A673 (cell line): ENCODE measurements at places on chromosomes 4 and X. TPM values are rescaled to one million over a fixed set of nuclear protein-coding genes. Genes with fewer than 3 reads are reported as not detected.

TMPRSS11B gene
- total RNA-seq: not detected in 2 replicates

ABLIM2 gene
- total RNA-seq: 2.7 and 3.2 TPM in 2 replicates

GABRE gene
- not detected in 2 replicates for total RNA-seq

TMEM35A gene
- total RNA-seq: 0.21 and 0.31 TPM in 2 replicates

CXCL1 gene
- 0.45 TPM in 1 of 2 replicates, not detected in the other for total RNA-seq

PASD1 gene
- total RNA-seq: not detected in 2 replicates

PNCK gene
- total RNA-seq: 0.52 and 0.60 TPM in 2 replicates

ATP2B3 gene
- total RNA-seq: 0.11 and 0.42 TPM in 2 replicates

TMPRSS11D gene
- total RNA-seq: not detected in 2 replicates

- DNase-seq: no peak
Observed at GRCh38 chr4:158811216-158811540, 42.4 kb downstream of the FNIP2 start.

DNA sequence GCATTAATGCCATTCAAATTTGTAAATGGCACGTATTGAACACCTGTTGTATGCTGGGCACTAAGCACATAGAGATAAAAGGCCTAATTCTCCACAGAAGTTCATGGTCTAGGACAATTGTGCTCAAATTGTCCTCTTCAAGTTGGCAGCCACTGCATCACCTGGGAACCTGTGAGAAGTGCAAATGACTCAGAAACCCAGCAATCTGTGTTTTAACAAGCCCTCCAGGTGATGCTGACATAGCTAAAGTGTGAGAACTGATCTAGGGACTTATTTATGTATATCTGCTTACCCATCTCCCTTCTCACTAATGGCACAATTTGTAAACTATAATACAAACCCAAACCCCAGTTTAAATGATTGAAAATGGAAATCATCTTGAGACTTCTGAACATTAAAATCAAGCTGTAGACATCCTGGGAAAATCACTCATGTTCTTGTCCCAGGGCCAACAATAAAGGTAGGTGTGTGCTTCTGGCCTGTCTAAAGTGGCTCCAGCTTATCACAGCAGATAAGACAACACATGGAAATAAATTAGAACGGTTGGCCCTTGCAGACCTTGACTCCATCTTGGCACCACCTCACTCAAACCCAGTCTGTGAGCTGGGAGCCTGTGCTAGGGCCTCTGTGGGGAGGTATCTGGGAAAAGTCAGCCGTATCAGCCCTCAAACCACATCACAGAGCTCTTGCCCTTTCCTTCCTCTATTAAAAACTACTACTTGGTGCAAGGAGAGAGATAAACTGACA lies 46.8 kb downstream of the UCHL1 start:
- DNase-seq: no peak

DNA sequence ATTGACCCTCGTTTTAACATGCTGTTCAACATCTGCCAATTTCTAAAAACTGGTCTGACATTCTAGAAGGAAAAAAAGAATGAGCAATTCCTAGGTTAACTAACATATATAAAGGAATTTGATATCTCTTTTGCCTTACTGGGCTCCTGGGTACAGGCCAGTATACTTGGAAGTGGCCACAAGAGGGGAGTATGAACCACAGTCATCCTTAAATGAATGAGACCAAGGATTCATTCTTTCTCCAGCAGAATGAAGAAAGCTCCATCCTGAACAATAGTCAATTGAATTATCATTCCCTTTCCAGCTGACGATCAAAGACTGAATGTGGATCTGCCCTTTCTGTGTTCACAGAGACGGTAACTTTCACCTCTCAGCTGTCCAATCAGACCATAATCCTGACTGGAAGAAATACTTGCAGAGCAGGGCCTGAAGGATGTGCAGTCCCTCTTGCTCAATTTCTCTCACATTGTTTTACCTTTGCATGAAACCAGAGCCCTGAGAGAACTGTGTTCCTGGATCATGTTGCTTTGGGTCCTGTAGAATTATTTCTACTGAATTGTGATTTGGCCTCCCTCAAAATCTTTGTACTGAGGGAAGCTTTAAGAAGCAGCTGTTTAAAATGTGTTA lies 14.8 kb upstream of the SPARCL1 start:
- DNase-seq: peak; percentile 33

DNA sequence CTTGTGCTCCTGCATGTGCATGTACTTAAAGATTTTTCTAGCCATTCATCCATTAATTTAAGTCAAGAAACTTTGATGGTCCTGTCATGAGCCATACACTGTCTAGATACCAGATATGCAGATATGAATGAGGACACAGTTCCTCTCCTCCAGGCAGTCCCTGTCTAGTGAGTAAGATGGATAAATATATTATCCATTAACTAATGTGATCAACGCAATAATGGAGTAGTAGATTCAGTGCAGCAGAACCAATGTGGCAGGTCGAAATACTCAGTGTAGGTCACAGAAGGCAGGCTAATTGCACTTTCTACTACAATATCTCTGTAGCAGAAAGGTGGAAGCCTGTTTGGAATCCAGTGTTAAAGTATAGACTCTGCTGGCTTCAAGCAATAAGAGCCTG lies 112.5 kb downstream of the PCDH7 start:
- no peak for DNase-seq

DNA sequence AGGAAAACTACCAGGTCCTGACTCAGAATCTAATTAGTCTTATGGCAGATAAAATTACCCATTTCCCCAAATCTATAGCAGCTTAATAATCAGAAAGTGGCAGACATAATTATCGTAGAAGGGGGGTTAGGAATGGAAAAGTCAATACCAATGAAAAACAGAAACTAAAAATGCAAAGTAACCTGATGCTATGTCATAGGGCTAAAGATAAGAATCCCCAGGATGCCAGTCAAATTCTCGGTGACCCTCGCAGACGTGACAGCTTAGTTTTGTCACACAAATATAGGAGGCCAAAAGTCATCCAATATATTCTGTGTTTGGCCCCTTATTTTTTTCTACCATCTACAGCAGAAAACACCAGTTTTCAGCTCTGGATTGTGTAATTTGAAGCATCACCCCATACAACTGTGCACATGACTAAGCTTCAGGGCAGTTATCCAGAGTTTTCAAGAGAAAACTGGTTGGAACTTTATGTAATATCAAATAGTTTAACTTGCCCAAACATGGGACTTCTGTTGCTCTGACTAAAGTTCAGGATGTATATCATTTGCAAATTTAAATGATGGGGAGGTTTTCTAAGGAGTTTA lies 30.9 kb downstream of the RASSF6 start:
- no peak for DNase-seq

DNA sequence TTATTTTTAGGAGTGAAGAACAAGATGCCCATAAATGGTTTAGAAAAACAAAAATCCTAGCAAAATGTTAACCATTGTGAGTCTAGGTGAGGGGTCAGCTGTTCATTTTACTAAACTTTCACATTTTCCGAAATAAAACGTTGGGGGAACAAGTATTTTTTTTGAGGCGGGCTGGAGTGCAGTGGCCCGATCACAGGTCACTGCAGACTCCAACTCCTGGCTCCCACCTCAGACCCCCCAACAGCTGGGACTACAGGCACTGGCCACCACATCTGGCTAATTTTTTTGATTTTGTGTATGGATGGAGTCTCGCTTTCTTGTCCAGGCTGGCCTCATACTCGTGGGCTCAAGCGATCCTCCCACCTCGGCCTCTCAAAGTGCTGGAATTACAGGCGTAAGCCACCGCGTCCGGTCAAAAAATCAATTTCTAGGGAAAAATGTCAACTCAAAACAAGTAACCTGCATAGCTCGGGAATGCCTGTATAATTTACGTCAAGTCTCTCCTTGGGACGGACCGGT lies 742 bp upstream of the TAF1 start:
- DNase-seq: no peak

- DNase-seq: peak; percentile 63
Observed at GRCh38 chr4:74320559-74321118, 12.4 kb downstream of the EPGN start.

DNA sequence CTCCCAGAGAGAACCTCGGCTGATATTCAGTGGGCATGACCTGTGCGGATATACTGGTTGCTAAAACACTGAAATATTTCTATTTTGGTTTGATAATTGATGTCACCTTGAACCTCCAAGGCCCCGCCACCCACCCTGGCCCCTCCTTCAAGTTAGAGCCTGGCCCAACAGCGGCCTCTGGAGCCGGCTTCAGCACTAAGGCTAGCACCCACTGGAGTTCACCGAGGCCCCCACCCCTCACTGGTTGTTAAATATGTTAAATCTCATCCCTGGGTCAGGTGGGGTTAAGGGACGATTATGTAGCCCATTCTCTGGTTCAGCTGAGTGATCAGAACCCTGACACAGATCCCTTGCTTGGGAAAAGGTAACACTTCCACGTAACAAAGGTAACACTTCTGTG lies 24.3 kb downstream of the SEL1L3 start:
- DNase-seq: no peak

- no peak for DNase-seq
Observed at GRCh38 chrX:132984058-132984650, 25.7 kb upstream of the HS6ST2 start.

DNA sequence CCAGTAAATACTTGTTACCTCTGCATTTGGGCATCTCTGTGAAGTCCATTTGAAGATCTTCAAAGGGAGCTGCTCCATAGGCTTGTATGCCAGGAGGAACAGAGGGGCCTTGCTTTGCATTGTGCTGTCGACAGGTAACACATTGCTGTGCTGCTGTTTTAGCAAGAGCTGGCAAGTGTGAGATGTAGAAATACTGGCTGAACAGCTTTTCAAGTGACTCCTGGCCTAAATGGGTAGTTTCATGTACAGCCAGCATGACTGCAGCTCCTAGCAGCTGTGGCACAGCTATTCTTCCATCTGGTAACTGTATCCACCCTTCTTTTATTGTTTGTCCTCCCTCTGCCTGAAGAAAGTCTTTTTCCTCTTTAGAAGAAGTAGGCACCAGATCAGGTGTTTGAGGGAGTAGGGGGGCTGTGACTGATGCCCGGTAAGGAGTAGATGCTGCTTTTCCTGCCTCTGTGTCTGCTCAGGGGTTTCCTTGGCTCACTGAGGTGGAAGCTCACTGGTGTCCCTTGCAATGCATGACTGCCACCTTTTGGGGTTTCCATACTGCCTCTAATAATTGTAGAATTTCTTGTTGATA lies 965.3 kb downstream of the CCSER1 start:
- DNase-seq: no peak

DNA sequence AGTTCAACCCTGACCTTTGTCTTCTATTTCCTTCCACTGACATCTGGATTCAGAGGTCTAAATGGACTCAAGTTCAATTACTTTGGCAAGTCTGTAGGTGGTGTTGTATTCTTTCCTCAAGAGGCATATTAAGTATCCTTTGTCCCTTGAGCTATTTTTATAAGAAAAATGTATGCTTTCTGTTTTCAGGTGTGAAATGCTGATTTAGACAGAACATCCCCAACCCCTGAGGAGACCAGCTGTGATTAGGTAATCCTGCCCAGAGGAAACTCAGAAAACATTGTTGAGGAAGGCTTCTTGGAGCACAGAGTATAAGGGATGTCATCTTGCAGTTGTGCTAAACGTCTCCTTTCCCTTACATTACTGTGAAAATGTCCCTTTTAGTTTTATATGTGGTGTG lies 46.6 kb upstream of the EGFL6 start:
- DNase-seq: no peak

DNA sequence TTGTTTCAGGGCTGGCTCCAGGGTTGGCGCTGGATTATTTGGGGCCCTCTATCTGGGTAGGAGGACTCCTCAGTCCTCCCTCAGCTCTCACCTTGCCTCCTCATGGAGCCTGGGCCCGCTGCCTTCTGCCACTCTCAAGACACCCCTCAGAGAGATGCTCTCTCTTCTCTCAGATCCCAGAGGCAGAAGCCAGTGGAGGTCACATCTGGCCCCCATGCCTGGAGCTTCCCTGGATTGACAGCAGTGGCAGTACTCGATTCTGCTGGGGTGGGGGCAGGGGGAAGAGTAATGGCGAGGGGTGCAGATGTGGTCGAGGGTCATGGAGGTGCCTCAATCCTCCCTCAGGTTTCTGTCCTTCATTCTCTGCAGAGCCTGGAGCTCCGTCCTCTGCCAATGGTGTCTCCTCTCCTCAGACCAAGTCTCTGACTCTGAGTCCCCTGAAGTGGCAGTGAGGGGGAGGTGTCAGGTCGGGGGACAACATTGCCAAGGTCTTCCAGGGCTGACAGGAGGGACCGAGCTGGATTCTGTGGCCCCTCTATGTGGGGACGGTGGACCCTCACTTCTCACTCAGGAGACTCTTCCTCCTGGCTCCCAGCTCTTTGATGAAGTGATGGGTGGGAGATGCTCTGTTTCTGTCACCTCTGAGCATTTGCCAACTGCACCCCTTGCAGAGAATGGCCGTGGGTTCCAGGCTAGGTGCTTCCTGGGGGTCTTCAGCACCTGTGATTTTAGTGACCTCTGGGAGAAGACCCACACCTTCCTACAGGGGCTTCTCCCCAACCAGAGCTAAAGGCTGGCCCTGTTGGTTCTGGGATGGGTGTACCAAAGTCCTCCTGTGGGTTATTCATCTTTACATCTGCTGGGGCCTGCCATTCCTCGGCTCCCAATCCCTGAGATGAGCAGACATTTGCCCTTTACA lies 10.9 kb upstream of the HSFX1 start:
- DNase-seq: no peak

DNA sequence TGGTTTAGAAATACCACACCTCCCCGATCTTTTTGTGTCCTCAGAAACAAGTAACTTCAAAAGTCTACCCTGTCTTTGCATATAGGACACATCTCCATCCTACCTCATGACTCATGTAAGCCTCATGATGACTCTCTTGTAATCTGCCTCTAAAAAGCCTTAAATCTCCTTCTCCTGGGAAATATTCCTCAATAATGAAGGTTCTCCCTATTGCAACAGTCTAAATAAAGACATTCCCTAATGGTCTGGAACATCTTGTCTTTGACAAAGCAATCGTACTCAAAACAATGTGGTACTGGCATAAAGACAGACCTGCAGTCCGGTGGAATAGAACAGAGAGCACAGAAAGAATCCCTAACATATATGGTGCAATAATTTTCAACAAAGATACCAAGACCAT lies 257.7 kb downstream of the OPHN1 start:
- no peak for DNase-seq

- no peak for DNase-seq
Observed at GRCh38 chr4:177986236-177986635, 544.0 kb upstream of the AGA start.

- no peak for DNase-seq
Observed at GRCh38 chrX:35276115-35276514, 333.5 kb downstream of the FAM47B start.

- no peak for DNase-seq
Observed at GRCh38 chrX:7027071-7027470, 120.4 kb upstream of the STS start.

- DNase-seq: no peak
Observed at GRCh38 chr4:170226288-170226687, 136.5 kb upstream of the AADAT start.

DNA sequence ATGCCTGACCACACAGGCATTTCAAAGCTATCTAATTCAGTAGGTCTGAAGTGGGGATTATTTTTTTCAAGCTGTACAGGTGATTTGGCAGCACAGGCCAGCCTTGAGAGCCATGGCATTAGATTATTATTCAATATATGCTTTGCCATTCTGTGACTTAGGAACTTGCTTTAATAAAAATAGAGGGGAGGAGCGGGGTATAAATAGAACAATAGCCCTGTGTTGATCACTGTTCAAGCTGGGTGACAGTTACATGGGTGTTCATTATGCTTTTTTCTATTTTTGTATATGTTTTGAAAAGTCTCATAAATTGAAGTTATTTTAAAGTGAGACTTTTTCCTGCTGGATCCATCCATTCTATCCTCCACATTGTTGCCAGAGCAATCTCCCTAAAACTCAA lies 20.3 kb downstream of the HUWE1 start:
- DNase-seq: no peak

GRCh38 chrX:32137525-32137924 lies 1065.7 kb upstream of the FTHL17 start:
- peak; percentile 8 for DNase-seq

- no peak for DNase-seq
Observed at GRCh38 chrX:109858602-109859341, 125.7 kb upstream of the ACSL4 start.

GRCh38 chr4:40923316-40924095 lies 173.8 kb downstream of the NSUN7 start:
- peak; percentile 14 for DNase-seq
